HepG2 (cell line): ENCODE measurements at places on chromosomes 3 and 15. TPM values are rescaled to one million over a fixed set of nuclear protein-coding genes. Genes with fewer than 3 reads are reported as not detected.

Gene RASGRF1
- 0.55 TPM in 2 replicates for total RNA-seq

GRCh38 chr3:72449551-72449950, 398.7 kb downstream of the SHQ1 start:
- no peak for DNase-seq

Gene VIPR1
- 0.04 TPM in 1 of 2 replicates, not detected in the other for total RNA-seq

DNA sequence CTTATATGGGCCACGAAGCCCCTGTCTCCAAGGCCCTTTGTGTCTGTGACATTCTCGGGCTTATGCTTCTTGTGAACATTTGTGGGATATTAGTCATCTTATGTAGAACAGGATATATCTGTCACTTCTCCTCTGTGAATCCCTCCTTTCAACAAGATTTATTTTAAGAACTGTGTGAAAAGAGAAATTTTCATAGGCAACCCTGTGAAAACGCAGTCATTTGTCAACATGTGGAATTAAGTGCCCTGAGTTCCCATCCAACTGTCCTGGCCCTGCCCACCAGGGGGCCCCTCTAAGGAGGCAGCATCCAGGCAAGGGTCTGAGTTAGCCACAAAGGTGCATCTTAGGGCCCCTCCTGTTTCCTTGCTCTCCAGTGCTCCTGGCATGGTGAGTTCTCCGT, 76.8 kb upstream of the CHRNA7 start:
- no peak for DNase-seq

Gene AGBL1
- not detected in 2 replicates for total RNA-seq

DNA sequence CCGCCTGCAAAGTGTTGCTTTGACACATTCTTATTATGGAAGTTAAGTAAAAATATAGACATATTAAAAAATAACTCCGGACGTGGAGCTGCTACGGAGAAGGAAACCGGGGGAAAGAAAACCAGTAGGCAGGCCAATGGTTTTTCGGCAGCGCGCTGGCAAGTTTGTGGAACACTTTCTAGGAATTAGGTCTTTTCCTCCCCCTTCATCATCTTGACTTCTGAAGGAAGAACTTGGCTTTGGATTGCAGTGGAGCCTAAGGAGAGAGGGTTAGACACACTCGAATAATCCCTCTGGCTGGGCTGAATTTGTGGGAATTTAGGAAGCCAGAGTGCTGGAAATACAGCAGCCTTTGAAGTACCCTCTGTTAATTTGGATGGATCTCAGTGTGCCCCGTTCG, 317 bp downstream of the ROBO2 start:
- no peak for DNase-seq

DNA sequence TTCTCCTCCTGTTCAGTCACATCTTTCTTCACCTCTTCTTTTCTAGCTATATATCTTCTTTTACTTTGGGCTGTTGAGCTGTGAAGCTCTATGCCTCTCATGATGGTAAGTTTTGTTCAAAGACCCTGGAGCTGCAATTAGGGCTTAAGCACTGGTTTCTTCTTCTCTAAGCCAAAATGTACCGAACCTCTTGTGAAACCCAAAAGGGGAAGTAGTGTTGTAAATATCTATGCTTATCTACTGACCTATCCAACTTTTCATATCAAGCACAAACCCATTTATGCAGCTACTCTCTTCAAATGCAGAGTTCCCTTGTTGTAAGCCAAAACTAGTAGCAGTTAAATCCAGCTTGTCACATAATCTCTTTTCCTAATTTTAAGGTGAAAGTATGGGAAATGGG, 123.6 kb upstream of the CD96 start:
- DNase-seq: no peak

DNA sequence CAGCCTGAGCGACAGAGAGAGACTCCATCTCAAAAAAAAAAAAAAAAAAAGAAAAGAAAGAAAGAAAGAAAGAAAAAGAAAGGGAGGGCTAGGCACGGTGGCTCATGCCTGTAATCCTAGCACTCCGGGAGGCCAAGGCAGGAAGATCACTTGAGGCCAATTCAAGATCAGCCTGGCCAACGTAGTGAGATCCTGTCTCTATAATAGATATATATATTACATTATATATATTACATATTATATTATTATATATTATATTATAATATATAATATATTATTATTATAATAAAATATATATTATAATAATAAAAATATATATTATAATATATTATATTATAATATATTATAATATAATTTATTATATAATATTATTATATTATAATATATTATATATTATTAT, 48.9 kb downstream of the PTPN9 start:
- no peak for DNase-seq

DNA sequence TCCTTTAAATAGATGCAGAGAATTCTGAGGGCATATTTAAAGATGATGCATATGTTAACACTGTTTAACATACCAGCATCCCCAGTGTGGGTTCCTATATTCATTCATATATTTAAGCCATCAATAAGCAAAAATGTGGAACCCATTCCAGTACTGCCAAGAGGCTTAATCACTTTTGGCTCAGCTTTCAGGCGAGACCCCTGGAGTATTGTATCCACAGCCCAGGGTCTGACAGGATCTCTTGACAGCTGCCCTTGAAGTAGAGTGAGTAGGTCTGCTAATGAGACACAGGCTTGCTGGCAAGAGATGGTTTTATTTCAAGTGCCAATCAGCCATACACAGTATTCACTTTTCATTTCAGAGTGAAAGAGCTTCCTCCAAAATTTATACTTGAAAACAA, 367.3 kb downstream of the OCA2 start:
- DNase-seq: no peak

GRCh38 chr15:31062911-31063310, 38.6 kb downstream of the TRPM1 start:
- no peak for DNase-seq

DNA sequence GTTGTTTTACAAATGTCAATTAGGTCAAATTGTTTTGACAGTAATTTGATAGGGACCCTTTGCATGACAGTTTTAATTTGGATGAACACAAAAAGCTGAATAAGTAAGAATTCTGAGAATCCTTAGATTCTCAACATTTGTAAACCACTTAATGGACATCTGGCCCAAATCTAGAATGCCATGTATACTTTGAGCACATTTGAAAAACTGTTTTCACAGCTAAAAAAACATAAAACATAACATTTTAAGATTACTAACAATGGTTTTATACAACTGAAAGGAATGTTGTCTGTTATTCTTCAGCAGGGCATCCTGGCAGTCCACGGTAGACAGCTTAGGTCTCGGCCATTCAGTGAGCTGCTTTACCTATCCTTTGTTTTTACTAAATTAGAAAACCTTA, 34.5 kb upstream of the TM2D3 start:
- no peak for DNase-seq

Gene GOLGA6L1
- total RNA-seq: not detected in 2 replicates

Gene SSR3
- total RNA-seq: 268 and 325 TPM in 2 replicates

GRCh38 chr3:73480187-73480672, 144.5 kb downstream of the PDZRN3 start:
- no peak for DNase-seq

Gene MLH1
- 70.8 and 84.7 TPM in 2 replicates for total RNA-seq

Gene PLCH1
- total RNA-seq: 3.0 and 4.4 TPM in 2 replicates

GRCh38 chr3:144660186-144660585, 688.6 kb downstream of the DIPK2A start:
- no peak for DNase-seq

Gene NUP210
- 18.2 and 35.2 TPM in 2 replicates for total RNA-seq

- peak; percentile 27 for DNase-seq
These were observed 59.8 kb upstream of the UNC13C start for GRCh38 chr15:53918180-53919079.

DNA sequence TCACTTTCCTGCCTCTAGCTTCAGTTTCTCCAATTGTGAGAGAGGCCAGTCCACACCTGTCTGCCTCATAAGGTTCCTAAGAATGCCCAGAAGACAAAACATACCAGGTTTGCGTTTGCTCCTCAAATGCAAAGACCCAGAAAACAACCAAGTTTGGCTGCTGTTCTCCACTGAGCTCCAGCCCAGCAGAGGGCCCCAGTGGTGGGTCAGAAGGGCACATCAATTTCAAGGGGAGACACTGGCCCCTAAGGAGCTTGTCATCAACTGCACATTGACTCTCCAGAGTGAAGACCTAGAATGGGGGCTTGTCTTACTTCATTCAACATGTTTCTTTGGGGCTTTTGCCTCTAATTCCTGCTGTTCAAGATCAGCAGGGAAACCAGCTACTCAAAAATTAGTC, 127.9 kb upstream of the SLC6A11 start:
- no peak for DNase-seq

Gene KBTBD13
- not detected in 2 replicates for total RNA-seq

Gene NRROS
- total RNA-seq: not detected in 2 replicates

- DNase-seq: no peak
These were observed 16.4 kb upstream of the GNAT1 start for GRCh38 chr3:50174947-50175524.
